ENCODE measurements at places on chromosomes 7 and 10. TPM values are rescaled to one million over a fixed set of nuclear protein-coding genes. Genes with fewer than 3 reads are reported as not detected.

DNA sequence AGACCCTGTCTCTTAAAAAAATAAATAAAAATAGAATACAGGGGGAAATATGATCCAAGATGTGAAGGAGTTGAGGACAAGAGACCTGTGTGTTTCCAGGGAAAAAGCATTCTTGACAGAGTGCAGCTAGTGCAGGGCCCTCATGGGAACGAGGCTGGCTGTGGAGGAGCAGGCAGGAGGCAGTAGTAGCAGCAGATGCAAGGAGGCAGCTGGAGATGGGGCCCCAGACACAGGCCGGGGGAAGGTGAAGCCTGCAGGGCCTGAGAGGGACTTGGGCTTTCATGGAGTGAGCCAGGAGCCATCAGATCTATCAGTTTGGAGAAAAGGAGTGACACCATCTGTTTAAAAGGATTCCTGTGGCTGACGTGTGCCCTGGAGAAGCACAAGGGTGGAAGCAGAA lies 71.4 kb upstream of the ZNF438 start:
- no peak for DNase-seq

DNA sequence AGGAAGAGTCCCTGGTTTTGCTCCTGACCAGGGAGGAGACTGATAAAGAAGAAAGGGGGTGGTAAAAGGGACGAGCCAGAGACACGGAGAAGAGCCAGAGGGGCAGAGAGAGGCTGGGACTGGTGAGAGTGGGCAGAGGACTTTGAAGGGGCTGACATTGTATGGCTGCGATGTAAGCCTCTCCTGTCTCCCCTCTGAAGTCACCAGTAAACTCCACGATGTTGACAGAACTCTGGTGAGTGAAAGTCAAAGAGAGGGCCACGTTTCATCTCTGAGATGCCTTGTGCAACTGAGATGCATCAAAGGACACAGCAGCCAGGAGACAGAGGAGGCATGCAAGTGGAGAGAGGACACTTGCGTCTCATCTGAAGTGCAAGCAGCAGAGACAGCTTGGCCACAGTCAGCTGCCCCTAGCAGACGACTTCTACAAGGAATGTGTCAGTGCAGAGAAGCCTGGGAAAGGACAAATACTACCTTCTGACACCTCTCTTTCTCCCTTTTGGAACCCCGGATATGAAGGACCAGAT lies 54.3 kb downstream of the SMKR1 start:
- no peak for DNase-seq

DNA sequence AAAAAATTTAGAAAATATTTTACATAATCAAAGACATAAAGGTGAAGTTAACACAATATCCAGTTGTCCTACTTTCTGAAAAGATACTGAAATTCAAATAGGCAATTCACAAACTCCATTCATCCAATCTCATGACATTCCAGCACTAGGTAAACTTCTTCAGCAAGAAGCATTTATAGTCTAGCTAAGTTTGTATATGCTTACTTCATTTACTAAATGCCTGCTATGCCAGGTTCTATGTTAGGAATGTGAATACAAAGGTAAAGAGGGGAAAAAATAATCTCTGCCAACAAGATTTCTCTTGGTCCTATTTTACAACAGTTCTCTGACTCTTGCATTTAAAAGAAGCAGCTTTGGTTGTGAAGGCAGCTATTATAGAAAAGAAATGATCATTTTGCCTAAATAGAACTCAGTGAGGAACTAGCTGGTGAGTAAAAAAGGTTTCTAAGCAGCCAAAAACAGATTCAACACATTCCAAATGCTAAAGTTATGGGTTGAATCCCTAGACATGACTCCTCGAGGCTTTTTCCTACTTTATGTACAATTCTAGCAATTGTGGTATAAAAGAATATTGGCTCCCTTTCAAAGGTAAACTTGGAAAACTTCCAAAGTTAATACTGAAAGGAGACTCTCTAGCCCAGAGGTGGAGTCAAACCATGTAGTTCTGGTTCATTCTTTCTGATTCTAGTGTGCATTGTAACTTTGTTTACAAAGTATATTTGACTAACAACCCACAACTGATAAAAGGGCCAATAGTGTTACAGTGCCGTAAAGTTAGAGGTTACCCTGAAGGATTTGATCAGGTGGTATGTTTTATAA lies 30.9 kb upstream of the KLHL7 start:
- peak; percentile 56 for DNase-seq

DNA sequence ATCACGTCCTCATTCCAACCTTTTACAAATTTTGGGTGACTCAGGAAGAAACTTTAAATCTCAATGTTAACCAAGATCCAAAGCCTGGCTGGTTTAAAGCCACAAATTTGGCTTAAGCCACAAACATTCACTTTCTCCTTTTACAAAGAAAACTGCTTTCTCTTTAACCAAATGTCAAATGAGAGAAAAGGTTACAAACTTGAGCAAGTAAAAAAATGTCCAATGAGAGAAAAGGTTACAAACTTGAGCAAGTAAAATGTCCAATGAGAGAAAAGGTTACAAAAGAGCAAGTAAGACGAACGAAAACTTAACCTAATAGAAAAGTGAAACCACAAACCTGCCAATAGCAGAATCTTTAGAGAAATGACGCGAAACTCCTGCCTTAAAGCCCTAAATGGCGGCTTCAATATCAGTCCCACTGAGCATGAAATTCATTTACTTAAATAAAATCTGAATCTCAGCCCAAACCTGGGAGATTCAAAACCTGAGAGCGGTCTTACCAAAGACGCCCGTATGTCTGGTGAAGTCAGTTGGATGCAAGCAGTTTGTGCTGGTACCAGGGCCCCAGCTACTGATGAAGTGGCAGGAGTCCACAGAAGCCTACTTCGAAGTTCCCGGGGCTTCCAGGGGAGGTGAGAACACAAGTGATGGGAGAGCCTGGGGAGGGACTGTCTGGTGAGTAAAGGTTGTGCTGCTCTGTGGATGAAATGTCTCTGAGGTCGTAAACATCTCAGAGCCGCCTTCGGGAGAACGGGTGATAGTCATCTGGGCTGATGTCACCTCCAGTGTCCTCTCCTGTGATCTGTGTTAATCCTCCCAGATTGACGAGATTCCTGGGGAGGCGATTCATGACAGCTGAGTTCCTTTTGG lies 74.6 kb downstream of the PAXIP1 start:
- peak; percentile 80 for DNase-seq

DNA sequence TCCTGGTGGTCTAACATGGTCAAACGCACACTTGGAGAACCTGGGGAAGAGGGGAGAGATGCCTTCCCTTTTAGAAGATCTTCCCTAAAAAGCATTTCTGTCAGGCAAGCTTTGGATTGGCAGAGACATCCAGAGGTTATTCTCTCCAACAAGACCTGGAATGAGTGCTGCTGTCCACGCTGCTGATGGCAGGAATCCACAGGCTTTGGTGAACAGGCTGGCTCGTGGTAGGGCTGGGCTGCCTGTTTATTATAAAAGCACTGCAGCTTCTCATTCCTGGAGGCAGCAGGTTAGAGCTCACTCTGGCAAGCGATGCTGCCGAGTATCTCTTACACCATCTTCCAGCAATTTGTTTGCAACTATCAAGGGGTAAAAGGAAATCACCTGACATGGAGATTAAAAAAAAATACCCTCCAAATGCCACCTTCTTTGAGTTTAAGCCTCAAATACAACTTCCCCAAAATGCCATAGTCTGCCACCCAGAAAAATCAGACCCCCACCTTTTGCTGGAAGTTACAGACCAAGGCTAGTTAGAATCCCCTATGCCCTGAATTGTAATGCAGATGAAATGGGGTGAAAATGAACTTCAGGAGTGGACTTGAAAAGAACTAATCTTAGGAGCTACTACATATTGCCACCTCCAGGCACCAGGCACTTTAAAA lies 152.1 kb upstream of the KMT2E start:
- DNase-seq = no peak

DNA sequence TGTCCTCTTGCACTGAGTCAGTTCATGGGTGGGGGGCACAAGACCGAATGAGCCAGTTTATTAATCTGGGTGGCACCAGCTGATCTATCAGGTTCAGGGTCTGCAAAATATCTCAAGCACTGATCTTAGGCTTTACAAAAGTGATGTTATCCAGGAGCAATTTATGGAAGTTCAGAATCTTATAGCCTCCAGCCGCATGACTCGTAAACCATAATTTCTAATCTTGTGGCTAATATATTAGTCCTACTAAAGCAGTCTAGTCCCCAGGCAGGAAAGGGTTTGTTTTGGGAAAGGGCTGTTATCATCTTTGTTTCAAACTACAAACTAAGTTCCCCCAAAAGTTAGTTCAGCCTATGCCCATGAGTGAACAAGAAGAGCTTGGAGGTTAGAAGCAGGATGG lies 33.9 kb downstream of the AKR1C8 start:
- DNase-seq = no peak

DNA sequence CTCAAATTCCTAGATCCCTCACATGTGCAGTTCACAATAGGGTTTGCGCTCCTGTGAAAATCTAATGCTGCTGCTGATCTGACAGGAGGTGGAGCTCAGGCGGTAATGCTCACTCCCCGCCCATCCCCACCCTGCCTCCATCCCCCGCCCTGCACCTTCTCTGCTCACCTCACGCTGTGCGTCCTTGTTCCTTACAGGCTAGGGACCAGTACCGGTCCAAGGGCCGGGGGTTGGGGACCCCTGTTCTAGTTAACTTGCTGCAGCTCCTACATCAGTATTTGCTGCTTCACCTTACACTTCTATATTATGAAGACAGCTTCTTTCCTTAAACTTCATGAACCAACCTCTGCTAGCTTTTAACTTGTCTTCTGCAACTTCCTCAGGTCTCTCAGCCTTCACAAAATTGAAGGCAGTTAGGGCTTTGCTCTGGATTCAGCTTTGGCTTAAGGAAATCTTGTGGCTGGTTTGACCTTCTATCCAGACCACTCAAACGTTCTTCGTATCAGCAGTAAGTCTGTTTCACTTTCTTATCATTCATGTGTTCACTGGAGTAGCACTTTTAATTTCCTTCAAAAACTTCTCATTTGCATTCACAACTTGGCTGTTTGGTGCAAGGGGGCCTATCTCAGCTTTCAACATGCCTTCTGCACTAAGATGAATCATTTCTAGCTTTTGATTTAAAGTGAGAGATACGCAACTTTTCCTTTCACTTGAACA lies 1.7 kb upstream of the TNKS2 start:
- peak; percentile 55 for DNase-seq

- DNase-seq = no peak
These were observed 9.6 kb downstream of the ZNF398 start for GRCh38 chr7:149156898-149157297.

DNA sequence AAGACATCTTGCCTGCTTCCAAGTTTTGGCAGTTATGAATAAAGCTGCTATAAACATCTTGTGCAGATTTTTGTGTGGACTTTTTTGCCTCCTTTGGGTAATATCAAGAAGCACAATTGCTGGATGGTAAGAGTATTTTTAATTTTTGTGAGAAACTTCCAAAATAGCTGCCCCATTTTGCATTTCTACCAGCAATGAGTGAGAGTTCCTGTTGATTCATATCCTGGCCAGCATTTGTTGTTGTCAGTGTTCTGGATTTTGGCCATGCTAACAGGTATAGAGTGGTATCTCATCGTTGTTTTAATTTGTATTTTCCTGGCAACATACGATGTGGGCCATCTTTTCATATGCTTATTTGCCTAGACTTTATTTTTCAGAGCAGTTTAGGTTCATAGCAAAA lies 53.9 kb downstream of the BTAF1 start:
- no peak for DNase-seq

GRCh38 chr10:71608819-71609768 lies 110.5 kb downstream of the C10orf105 start:
- peak; percentile 60 for DNase-seq

GRCh38 chr10:99331207-99331803 lies 2.1 kb downstream of the CNNM1 start:
- no peak for DNase-seq

- no peak for DNase-seq
These were observed 1292.0 kb downstream of the XPNPEP1 start for GRCh38 chr10:108631332-108631731.

GRCh38 chr7:34718867-34719266 lies 60.8 kb downstream of the NPSR1 start:
- DNase-seq = no peak

DNA sequence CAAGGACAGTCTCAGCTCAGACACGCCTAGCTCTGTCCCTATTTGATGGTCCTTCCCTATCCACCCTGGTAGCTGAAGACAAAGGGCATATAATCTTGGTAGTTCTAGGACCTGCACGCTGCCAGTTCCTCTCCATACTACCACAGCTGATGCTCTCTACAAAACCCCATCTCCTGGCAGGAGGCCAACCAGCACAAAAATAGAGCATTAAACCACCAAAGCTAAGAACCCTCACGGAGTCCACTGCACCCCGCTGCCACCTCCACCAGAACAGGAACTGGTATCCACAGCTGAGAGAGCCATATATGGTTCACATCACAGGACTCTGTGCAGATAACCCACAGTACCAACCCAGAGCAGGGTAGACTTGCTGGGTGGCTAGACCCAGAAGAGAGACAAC lies 299.4 kb downstream of the LRRTM3 start:
- DNase-seq = no peak

DNA sequence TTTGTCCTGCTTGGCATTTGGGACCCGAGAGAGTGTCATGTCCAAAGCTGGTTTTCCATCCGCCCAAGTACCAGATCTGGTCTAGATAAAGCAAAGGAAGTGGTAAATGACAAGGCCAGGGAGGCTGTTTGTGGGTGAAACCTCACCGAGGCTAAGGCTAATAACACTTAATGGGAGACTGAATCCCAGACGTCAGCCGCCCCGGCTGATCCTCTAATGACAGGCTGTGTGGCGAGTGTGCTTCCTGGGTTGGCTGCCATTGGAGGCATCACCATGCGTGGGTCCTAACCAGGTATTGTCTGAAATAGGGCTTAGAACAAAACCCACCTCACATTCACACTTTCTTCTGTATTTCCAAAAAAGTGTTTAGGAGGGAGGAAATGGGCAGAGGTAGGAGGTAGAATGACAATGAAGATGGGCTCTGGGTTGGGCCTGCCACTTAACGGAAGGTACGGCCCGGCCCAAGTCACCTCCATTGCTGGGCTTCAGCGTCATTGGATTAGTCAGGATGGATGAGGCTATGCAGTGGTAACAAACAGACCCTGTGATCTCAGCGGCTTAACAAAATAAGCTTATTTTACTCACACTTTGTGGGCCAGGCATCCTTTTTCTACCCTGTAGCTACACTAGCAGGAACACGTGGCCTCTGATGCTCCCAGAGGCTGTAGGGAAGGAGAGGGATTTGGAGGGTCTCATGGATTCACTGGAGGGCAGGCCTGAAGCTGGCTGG lies 59.7 kb downstream of the PROSER2 start:
- DNase-seq = no peak

Gene FGFR2
- 23.6 TPM for polyA plus RNA-seq

Gene LRRN3
- 7.1 TPM for polyA plus RNA-seq

Gene DYNC1I1
- 1.2 TPM for polyA plus RNA-seq

Gene GRM3
- 0.16 TPM for polyA plus RNA-seq

Gene PALD1
- polyA plus RNA-seq = 6.1 TPM

Gene ASAH2
- polyA plus RNA-seq = 64.5 TPM

Gene VPS37D
- 4.5 TPM for polyA plus RNA-seq

Gene TMEM236
- polyA plus RNA-seq = 34.3 TPM

Gene TDRD1
- polyA plus RNA-seq = 0.22 TPM

Gene FFAR4
- 0.51 TPM for polyA plus RNA-seq

Measured in large intestine (tissue), 12 donors.